ENCODE measurements at places on chromosomes 11 and 22. TPM values are rescaled to one million over a fixed set of nuclear protein-coding genes. Genes with fewer than 3 reads are reported as not detected.

DNA sequence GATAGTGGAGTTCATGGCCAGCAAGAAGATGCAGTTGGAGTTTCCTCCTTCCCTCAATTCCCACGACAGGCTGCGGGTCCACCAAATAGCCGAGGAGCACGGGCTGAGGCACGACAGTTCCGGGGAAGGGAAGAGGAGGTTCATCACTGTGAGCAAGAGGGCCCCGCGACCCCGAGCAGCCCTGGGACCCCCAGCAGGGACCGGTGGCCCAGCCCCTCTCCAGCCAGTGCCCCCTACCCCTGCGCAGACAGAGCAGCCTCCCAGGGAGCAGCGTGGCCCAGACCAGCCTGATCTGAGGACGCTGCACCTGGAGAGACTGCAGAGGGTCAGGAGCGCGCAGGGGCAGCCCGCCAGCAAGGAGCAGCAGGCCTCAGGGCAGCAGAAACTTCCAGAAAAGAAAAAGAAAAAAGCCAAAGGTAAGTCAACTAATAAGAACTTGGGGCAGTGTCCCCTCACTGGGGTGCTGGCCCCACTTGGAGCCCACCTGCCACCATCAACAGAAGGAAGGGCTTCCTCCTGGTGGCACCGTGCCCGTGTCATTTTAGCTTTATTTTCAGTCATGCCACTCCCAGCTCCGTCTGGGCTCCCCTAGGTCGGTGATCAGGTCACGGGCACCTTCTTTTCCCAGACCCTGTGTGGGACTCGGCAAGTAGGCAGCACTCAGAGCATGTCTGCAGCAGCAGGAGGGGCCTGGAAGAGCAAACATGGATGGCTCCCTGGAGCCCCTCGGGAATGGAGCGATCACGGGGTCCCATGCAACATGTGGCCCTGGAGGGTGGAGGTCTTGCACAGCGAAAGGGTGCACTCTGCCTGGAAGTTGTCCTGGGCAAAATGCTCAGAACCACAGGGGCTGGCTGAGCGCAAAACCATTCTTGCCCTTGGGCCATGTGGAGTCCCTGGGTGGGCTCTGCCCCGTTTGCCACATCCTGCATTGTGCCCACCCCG is 33.3 kb downstream of the IGHMBP2 start:
- DNase-seq = no peak

GRCh38 chr11:2095542-2095941 is 43.6 kb downstream of the IGF2 start:
- DNase-seq = no peak

CCND1 gene
- 70.6 TPM for polyA plus RNA-seq

CLCF1 gene
- polyA plus RNA-seq = 2.3 TPM

TRIM49 gene
- polyA plus RNA-seq = not detected

OR5F1 gene
- polyA plus RNA-seq = not detected

ABCG4 gene
- 0.60 TPM for polyA plus RNA-seq
